Tibial nerve (tissue), 4 donors: ENCODE measurements at places on chromosomes 3 and 15.

DNA sequence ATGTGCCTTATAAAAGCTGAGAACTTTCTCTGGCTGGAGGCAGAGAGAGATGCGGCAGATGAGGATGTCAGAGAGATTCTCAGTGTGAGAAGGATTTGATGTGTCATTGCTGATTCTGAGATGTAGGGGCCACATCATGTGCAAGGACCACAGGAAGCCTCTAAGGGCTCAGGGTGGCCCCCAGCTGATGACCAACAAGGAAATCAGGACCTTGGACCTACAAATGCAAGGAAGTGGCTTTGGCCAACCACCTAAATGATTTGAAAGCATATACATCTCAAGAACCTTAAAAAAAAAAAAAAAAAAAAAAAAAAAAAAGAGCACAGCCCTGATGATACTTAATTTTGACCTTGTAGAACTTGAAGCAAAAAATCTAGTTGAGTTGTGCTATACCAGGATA lies 282.4 kb downstream of the ERC2 start:
- no peak for DNase-seq

- no peak for DNase-seq
Observed at GRCh38 chr3:141164852-141165251, 66.8 kb upstream of the PXYLP1 start.

GRCh38 chr3:100087198-100087597 lies 27.1 kb downstream of the FILIP1L start:
- no peak for DNase-seq

- no peak for DNase-seq
Observed at GRCh38 chr15:57703387-57703786, 3.1 kb upstream of the POLR2M start.

- no peak for DNase-seq
Observed at GRCh38 chr3:162780313-162780712, 1283.7 kb downstream of the OTOL1 start.

- DNase-seq: no peak
Observed at GRCh38 chr3:133862161-133862560, 33.5 kb downstream of the RAB6B start.

DNA sequence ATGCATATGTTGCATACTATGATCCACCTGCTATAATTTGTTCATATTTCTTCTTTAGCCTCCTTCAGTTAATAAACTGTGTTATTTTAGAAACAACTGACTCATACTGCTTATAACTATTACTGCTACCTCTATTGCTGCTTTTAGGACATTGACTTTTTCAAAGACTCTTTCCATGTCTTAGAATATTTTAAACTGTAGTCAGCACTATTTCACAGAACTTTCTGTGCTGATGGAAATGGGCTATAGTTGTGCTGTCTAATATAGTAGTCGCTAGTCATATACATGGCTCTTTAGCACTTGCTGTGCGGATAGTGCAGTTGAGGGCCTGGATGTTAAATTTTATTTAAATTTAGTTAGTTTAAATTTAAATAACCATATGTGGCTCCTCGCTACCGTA lies 55.6 kb downstream of the NEK11 start:
- no peak for DNase-seq

- no peak for DNase-seq
Observed at GRCh38 chr3:136657526-136657925, 94.7 kb downstream of the STAG1 start.

DNA sequence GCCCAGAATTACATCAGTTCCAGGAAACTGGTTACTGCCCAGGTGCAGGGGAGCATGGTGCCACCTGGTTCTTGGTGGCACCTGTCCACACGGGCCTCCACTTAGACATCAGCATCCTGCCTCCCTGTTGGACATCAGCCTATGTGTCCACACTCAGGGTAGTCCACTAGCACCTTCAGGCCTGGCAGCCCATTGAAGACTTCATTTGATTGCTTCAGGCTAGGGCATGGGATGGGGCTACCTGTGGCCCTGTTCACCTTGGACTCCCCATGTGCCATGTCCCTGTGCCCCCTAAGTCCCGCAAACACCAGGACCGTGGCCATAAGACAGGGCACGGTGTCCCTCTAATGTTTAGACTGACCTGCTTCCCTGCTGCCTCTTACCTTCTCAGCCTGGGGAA lies 30.9 kb downstream of the CYP8B1 start:
- DNase-seq: no peak

DNA sequence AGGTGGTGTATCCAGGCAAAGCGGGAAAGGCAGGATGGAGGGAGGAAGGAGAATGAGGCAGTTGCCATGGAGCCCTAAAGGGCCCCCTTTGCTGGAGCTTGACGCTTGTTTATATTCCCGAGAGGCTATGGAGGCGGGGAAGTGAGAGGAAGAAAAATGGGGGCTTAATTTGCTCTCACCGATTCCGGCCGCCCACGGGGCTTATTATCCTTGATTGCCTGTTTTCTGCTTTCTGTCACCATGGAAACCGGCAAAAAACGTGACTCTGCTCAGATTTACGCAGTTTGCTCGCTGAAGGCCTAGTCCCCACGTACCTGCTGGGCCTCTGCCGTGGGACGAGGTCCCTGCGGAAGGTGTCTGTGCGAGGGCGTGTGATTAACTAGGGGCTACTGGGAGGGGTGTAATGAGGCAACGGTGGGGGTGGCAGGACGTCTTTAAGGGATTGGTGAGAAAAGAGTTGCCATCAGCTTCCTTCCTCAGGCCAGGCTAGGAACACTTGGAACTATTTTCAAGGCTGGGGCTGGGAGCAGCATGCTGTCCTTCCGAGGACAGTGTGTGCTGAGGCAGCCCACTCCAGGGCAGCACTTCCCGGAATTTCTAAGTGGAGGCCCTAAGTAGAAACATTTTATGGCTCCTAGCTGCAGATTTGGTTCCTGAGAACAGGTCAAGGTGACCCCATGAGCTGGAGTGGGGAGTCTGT lies 110.8 kb upstream of the NDN start:
- DNase-seq: no peak

DNA sequence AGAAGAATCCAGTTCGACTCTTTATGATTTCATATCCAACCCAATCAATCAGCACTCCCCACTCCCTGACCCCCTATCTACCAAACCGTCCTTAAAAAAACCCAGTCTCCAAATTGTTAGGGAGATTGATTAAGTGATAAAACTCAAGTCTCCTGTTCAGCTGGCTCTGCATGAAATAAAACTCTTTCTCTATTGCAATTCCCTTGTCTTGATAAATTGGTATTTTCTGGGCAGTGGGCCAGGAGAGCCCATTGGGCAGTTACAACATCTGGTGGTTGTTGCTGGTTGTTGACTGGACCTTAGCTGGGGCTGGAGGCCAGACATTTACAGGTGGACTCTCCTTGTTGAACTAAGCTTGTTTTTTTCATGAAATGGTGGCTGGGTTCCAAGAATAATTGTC lies 642.3 kb downstream of the ROBO2 start:
- DNase-seq: no peak

- no peak for DNase-seq
Observed at GRCh38 chr3:57877116-57877515, 121.0 kb downstream of the SLMAP start.

- no peak for DNase-seq
Observed at GRCh38 chr3:184647405-184647936, 64.4 kb downstream of the MAGEF1 start.

DNA sequence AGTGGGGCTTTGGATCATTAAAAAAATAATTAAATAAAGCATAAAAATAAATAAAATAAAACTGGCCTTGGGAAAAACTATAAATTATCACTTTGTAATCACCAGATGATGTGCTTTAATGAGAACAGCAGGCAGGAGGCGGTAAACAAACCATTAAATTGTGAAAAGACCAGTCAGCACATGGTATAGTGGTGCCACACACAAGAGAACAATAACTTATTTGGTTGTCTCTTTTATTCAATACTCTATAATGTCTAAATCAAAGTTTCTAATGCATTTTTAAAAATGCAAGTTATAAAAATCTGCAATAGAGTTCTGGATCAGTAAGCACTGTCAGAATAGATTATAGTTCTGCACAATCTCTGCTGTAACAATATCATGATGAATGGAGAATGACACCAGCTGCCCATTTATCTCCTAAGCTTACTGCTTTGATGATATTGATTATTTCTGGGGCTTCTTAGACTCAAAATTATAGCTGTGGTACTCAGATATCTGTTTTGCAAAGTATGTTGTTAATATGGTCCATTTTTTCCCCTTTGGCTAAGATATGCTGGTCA lies 259.3 kb downstream of the NAALADL2 start:
- DNase-seq: no peak

DNA sequence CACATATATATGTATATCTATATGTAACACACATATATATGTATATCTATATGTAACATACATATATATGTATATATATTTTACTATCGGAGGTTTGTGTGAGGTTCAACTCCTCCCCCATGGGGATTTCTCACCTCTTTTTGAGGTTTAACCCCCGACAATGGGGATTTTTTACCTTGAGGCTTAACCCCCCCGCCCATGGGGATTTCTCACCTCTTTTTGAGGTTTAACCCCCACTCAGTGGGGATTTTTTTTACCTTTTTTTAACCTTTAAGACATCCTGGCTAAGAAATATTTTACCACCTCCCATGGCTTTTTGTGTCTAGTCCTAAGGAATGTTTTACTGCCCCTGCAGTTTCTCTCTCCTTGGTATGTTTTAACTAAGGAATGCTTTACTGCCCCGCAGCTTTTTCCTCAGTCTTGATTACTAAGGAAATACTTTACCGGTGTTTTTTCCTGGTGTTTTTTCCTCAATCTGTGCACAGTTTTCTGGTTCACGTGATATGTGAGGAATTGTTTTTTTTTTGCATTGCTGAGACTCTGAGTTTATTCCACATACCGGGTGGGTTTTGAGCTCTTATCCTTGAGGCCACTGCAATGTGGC lies 185.2 kb downstream of the KLF13 start:
- peak; percentile 2 for DNase-seq

- DNase-seq: no peak
Observed at GRCh38 chr3:110749006-110749405, 322.6 kb upstream of the NECTIN3 start.

GRCh38 chr15:37096558-37097143 lies 3.7 kb downstream of the MEIS2 start:
- no peak for DNase-seq

DNA sequence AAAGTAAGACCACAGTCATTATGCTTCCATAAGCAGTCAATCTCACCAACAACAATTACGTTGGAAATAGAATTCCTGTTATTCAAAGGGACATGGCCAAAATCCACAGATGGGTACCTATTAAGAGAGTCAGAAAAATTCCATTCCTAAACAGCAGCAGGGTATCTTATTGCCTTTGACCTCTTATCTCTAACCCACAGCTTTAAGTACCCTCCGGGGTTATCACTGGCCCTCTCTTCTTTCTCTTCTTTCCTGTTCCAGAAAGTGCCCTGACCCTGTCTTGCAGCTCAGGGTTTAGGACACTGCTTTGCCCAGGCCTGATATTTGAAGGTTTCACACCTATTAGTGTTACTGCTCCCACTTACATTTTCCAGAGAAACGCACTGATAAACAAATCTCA lies 428.7 kb downstream of the TBC1D5 start:
- no peak for DNase-seq

GRCh38 chr3:21195203-21195602 lies 555.8 kb downstream of the ZNF385D start:
- DNase-seq: no peak

DNA sequence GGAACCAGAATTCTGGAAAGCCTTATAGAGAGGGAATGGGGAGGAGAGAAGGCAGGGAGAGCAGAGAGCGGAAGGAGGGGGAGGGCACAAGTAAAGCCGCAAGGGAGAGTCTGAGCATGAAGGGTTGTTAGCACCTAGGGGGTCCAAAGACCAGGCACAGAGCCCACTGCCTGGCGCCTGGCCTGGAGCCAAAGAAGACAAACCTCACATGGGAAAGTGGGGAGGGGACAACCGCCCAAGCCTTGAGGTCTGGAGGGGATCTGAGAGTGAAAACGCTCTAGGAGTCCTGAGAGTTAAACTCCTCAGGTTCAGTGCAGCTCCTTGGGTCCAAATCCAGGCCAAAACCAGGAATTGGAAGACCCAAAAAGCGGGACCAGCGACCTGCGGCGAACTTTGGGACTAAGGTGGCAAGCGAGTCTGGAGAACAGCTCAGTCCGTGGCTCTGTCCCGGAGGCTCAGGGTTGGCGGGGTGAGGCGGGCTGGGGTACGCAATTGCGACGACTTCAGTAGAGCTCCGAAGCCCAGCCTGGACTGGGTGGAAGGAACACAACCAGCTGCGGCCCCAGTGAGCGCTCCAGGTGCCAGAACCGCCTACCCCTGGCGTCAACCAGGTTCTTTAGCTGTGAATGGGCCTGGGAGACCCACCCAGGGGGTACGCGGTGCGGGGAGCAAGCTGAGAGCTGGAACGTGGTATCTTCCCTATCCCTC lies 807 bp upstream of the INAFM2 start:
- no peak for DNase-seq

DNA sequence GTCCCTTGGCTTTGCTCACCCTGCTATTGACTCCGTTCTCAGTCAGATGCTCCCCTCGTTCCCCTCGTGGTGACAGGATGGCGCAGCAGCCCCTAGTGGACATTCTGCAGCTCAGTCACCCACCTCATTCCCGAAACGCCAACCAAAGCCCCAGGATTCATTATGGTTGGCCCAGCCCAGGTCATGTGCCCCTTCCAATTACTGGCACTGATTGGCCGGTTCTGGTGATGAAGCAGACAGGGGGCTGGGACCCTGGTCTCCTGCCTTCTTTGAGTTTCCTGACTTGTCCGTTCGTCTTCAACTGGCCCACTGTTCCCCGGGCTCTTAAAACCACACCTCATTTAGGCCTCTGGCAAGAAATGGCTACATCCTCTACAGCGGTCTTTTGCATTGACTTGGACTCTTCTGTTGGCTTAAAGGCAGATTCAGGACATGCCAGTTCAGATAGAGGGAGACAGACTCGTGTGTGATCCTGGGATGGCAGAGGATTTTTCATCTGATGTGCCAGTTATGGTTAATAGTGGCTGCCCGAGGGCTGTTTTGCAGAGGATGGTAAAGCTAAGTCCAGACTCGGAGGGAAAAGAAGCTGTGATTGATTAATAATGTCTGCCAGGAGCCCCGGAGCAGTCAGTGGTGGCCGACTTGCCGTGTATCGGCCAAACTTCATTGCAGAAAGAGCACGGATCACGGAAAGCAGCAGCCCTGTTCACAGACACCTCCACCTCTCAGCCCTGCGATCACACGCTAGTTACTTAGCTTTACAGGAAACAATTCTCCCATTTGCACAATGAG lies 37.8 kb downstream of the LSM3 start:
- DNase-seq: no peak
